SJCRH30 (cell line): ENCODE measurements at places on chromosomes 5 and 9. TPM values are rescaled to one million over a fixed set of nuclear protein-coding genes. Genes with fewer than 3 reads are reported as not detected.

DNA sequence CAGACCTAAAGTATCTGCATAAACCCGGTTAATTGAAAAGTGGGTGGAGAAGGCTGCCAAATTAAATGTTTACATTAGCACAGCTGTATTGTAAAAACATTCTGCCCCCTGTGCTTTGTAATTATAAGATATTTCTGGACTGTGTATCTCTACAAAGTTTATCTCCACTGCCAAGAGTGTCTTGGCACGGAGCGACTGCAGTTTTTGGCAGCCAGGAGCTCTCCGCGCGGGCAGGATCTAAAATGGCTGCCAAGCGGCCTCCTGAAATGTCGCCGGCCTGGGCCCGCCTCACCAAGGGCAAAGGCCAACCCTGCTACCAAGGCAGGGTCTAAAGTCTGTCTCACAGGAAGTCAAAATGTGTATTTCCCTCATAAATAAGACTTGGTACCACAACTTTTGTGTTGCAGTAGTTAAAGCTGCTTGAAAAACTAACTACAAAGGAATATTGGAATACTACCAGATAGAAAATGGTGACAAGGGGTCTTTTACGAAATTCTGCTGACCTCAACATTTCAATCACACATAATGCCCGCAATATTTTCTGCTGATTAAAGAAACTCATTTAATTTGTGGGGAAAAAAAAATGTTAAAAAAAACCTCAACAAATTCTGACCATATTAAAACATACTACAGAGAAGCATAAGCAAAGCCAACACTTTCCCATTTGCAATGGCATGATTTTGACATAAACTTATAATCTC is 110.4 kb downstream of the NFIB start:
- no peak overlapping the region for H3K4me3 ChIP-seq
- H3K27ac ChIP-seq, result peak overlapping the region; percentile 13; the same call in 1 of the 2 replicates
- peak; percentile 26 for DNase-seq
- no peaks in the 10 kb centered on the region for H3K27me3 ChIP-seq

- H3K36me3 ChIP-seq, result no peaks in the 10 kb centered on the region
- no peaks in the 10 kb centered on the region for H3K27me3 ChIP-seq
- no peak overlapping the region for H3K4me3 ChIP-seq
- no peak overlapping the region for H3K27ac ChIP-seq
These were observed 47.2 kb upstream of the FBXL7 start for GRCh38 chr5:15452781-15453180.

- DNase-seq, result no peak
- H3K4me1 ChIP-seq, result no peaks in the 10 kb centered on the region
- H3K4me3 ChIP-seq, result no peak overlapping the region
- H3K27me3 ChIP-seq, result no peaks in the 10 kb centered on the region
These were observed 4.5 kb upstream of the PLPP6 start for GRCh38 chr9:4657426-4658159.

DNA sequence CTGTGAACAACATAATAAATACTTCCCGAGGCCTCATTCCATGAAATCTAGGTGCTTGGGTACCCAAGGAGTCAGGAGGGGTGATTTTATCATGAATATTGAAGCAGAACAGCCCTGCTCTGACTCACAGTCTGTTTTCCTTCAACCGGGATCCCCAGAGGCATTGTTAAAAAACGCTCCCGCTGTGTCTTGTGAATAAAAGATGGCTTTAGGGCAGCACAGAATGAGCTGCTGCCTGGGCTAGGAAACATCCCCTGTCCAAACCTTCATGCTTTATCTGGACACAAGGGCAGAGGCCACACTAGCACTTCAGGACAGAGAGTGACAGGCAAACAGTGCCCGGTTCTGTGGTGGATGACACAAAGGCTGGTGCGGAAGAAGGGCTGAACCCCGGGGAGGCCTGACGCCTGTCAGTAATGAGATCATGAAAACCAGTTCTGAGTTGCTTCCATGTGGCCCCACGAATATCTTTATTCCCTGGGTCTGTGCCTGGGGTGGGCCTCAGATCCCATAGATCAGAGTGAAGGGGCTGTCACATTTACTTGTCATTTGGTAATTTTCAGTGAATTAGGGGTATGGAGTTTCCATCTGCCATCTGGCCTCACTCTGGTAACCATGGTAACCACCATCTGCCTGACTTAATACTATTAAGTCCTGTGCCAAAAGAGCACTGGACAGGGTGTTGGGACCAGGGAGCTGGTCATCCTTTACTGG is 2.6 kb downstream of the IGFBPL1 start:
- no peak overlapping the region for H3K4me3 ChIP-seq
- H3K27ac ChIP-seq, result no peak overlapping the region
- no peaks in the 10 kb centered on the region for H3K36me3 ChIP-seq
- peaks cover 10% of the 10 kb centered on the region; the same call in 1 of the 2 replicates for H3K4me1 ChIP-seq

DNA sequence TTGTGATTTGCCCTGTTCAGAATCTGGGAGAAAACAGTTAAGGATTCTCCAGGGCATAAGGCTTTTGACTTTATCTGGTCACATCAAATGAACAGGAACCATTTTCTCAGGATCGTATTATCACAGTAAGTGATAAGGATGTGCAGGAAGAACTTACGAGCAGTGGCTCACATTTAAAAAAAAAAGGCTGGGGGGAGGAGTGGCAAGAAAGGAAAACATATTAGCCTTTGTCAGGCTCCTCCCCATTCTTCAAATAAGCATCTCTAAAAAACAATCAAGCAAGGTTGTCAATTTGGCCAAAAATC is 234.3 kb upstream of the TMEM161B start:
- H3K27ac ChIP-seq, result no peak overlapping the region; the same call in 1 of the 2 replicates
- H3K4me3 ChIP-seq, result peak overlapping the region; percentile 53
- no peak for DNase-seq
- peaks cover 7% of the 10 kb centered on the region; the same call in 1 of the 2 replicates for H3K4me1 ChIP-seq
- H3K27me3 ChIP-seq, result no peaks in the 10 kb centered on the region

DNA sequence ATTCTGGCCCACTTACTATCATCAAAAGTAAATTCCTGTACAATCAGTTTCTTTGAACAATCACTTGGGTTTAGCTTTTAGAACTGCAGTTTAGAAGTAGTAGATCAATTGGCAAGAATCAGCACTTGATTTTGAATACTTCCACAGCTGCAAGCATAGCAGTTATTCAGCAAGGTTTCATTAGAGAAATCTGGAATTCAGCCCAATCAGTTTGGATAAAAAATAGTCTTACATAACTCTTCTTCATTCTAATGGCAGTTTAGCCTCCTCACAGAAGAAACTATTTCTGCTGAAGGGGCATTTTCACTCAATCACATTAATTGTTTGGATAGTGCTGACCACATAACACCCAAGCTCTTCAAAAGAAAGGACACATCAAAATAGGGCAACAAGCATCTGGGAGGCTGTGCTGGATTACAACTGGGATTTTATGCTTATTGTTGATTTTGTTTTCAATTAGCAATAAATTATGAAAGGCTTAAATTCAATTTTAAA is 336.2 kb upstream of the PDE4D start:
- no peaks in the 10 kb centered on the region for H3K27me3 ChIP-seq
- H3K36me3 ChIP-seq, result no peaks in the 10 kb centered on the region
- no peak overlapping the region for H3K27ac ChIP-seq
- no peak overlapping the region for H3K4me3 ChIP-seq
- peaks cover 19% of the 10 kb centered on the region for H3K4me1 ChIP-seq

Gene FABP6
- 0.20 and 0.43 TPM in 2 replicates for total RNA-seq
